ENCODE measurements at places on chromosomes 13 and 19. TPM values are rescaled to one million over a fixed set of nuclear protein-coding genes. Genes with fewer than 3 reads are reported as not detected.

GRCh38 chr13:106752584-106753170 is 184.7 kb upstream of the ARGLU1 start:
- no peak for DNase-seq

GRCh38 chr19:34260771-34261173 is 6.4 kb downstream of the GARRE1 start:
- no peak for DNase-seq

- no peak for DNase-seq
Measured at GRCh38 chr13:104288496-104288895, 1222.3 kb upstream of the SLC10A2 start.

DNA sequence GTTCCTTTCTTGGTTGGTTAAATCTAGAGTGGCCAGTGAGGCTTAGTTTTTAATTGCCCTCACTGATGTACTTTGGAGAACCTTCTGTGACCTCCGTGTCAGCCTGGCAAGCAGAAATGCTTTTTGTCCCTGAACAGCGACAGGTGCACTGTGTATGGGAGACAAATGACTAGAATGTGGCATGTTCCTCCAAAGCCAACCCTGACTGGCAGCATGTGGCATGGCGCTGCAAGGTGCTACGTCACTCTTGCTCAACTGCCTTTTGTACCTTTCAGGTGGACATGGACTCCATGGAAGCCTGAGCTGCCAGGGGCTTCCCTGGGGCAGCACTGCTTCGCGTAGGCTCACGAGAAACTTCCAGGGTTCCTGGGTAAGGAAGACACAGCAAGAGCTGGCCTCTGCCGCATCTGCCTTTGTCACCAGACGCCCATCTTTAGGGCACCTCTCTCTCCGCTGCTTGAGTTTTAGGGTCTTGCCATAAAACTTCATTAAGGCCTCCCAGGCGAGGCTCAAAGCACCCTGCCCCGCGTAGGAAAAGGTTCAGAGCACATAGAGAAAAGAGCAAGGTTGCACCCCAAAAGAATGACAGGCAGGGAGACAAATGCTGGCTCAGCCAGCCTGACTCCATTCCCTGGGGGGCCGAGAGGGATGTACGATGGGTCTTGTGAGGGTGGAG is 167.1 kb upstream of the SOX1 start:
- DNase-seq = no peak

DNA sequence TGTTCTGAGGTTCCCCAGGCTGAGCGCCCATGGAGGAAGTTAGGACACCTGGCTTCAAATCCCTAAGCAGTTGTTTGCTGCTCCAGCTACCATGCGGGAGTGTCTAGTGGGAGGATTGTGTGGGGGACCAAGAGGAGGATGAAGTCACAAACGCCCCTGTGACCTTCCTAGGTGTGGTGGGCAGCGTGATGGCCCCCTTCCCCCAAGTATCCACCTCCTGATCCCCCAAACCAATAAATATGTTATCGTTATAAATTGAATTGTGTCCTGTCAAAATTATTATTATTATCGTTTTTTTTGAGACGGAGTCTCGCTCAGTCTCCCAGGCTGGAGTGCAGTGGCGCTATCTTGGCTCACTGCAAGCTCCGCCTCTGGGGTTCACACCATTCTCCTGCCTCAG is at the start of gene SLC25A41:
Gene SLC25A41 (minus strand): TSS at position 101 of the 400 bp plus-strand sequence. CDS start 70 bp downstream, at position 31.
- DNase-seq = no peak

DNA sequence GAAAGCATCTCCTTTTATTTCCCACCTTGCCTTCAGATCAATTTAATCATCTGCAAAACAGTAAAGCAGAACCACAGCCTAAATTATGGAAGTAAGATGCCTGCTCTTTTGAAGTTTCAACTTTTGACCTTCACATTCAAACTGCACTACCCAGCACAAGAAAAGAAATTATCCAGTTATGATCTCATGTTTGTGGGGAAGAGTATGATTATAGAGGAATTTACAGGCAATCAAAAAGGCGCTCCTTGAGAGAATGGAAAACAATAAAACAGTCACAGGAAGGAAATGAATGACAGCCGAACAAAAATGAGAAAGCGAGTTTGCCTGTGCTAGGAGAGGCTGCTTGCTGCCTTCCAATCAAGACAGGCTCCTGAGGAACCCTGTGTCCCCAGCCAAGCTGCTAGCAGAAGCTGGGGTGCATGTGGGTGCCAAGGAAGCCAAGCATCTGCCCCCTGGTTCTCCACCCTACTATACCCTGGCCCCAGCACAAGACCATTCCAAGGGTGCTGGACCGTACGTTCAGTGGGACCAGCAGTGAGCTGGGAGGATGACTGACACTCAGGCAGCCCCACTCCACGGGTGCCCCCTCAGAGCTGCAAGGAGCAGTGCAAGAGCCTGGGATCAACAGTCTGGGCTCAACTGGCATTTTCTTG is 47.8 kb downstream of the PEPD start:
- DNase-seq = no peak

DNA sequence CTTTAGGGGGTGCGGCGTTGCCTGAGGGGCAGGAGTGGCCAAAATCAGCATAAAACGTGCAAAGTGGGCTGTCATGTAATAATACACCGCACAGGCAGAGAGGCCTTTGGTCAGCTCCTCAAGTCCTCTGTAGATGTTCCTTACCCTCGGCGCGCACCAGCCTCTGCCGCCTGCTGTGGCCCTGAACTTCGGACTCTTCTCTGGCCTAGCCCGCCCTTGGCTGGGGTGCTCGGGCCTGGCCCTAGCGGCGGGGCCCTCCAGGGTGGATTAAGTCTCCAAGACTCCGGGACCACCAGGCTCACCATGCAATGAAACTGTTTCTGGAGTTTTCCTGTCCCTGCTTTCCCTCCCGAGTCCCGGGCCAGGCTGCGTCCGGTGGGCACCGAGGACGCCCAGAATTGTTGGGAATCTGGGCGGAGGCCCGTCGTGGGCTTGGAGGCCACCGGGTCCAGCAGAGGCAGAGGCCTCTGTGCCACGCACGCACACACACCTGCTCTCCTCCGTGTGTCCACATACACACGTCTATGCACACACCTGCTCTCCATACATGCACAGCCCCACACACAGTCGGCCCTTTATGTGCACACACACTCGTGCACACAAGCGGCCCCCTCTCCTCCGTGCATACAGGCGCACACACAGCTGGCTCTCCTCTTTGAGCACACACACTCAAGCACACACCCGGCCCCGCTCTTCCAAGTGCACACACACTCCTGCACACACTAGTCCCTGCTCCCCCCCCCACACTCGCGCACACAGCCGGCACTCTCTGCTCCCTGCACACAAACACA is 1.5 kb upstream of the TFDP1 start:
- DNase-seq = no peak

DNA sequence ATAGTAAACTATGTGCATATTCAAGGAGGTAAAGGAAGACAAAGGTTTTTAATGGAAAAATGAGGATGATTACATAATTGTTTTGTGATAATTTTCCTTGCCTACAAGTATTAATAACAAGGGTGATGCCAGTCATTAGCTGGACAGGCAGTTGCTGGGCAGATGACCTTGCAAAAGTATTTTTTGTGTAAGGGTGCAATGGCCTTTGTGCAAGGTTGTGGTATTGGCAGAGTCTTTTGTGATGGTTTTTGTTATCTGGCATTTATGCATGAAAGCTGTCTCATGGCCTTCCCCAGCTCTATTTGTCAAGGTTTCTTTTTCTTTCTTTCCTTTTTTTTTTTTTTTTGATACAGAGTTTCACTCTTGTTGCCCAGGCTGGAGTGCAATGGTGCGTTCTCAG is 4.3 kb upstream of the COMMD6 start:
- no peak for DNase-seq

DNA sequence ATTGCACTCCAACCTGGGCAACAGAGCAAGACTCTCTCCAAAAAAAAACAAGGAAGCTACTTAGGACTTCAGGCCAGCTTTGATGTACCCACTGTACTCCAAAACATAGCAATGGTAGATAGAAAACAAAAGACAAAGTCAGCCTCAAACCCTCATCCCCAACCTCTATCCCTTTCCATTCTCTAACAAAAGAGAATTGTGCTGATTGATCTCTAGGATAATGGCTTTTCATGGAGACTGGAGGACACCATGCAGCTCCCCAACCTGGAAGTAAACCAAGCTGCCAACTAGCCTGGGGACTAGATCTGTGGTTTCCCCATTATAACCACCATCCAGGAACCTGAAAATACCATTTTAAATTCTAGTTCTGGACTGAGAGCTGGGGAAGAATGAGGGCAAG is 4.3 kb upstream of the ZDHHC20 start:
- no peak for DNase-seq

DNA sequence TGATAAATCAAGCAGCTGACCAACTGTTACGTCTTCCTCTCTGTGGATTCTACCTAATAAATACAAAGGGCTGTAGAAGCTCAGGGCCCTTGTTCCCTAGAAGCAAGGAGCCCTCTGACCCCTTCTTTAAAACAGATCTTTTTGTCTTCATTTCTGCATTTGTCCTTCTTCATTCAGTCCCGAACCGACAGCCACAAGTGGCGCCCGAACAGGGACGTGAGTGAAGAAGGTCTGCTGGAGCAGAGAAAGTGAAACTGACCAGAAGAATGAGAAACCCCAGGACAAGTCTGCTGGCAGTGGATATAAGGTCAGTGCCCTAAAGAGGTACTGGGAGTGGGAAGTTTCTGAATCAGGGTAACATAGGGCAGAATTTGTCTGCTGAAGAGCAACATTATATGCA is 13.1 kb downstream of the ZNF773 start:
- DNase-seq = no peak

DNA sequence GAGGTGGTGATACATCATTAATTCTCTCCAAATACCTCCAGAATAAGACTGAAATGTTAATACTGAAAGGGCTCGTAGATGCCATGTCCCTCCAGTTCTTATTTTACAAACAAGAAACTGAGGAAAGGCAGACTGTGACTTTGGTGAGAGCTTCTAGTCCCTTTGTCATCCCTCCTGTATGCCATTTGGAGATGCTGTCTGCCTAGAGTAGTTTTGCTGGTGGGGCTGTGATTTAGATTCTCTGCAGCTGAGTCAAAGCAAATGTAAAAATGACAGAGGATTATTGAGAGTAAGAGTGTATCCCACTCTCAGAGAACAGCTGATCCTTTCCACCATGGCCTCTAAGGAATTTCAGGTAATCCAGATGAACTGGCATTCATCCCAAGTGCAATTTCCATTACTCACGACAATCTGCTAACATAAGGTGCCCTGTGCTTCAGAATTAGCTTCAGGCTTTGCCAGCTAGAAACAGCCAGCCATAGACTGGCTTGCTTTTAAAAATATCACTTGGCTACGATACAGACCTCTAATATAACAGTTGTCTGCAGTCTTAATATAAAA is 16.8 kb downstream of the PABPC3 start:
- DNase-seq = no peak

DNA sequence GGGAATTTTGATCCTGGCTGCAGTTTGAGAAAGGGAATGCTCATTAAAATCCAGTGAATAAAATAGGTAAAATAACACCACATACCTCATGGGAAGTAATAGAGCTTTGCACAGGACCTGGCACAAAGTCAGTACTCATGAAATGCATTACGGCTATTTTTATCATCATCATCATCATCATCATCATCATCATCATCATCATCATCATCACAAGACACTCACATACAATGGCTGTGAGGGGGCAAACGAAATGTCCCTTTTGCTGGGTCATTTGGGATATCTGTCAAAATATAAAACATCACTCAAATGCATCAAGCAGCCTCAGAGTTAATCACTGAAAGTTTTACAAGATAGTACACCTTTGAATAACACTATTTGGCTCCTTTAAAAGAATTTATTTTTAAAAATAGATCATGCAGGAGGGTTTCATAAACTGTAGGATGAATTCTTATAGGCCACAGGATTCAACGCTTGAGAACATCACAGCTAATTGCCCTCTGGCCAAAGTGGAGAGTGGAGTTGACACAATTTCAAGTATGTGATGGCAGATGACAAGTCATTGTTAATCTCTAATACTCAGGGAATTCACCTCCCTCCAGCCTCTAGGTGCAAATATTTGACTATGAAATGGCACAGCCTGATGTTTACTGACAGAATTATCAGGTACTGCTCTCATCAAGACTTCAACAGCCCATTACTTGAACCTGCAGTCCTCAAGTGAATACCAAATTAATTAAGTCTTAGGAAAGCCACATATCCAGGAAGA is 14.2 kb upstream of the ZNF599 start:
- no peak for DNase-seq

DNA sequence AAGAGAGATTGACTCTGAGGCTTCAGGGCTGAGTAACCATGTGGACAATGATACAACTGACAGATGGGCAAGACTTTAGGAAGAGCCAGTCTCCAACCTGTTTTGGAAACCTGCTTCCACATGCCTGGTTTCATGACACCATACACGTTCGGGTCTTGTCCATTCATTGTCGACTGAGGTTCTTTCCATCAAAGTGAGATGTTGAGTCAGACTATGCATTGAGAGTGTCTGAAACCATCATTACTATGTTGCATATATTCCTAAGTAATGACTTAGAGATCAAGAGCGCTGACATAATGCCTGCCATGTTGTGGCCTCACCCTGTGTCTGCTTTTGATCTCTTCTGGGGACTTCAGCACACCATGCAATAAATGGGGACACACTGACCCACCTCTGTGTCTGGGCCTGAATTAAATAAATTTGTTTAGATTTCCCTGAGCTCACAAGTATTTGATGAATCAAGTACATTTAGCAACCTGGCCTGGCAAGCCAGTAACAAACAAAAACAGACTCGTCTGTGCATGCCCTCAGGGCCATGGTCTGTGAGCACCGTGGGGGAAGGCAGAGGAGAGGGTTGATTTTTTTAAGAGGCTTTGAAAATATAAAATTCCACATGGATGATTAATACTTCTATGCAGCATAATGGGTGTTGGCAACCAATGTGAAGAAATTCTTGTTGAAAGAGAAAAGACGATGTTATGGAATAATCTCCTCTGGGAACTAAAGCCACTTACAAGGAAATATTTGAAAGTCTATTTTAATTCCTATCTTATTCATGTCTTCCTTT is 49.9 kb upstream of the UBAC2 start:
- DNase-seq = no peak

DNA sequence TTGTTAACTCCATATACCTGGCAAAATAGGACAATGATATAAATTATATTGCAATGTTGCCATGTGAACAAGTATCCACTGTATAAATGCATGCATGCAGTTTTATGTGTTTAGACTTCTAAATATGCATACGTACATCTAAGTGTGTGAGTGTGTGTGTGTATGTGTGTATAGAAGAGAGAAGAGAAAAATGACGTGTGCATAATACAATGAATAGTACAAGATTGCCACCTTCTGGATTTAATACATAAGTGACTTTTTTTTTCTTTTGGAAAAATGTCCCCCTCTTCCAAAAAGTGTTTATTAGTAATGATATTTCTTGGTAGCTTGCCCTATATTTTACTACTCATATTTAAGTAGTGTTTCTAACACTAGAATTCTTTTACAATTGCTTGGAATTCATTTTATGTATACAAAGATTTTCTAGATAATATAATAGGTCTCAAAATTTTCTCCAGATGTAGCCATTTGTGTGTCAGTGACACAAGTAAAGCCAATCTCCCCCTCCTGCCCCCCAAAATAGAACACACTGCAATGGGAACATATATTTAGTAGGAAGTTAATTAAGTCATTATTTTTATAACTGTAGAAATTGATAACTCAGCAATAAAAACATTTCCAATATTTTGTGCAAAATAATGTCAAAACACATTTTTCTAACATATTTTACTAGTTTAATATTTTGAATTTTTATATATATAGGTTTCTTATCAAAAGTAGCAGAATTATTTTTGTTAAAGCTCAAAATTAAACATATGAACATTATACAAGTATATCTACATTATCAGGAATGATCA is 783.3 kb upstream of the ATXN8OS start:
- no peak for DNase-seq

Gene IZUMO4
- 5.7 TPM for total RNA-seq

Gene RYR1
- 0.33 TPM for total RNA-seq

Gene HSPH1
- 128 TPM for total RNA-seq

Gene NPHS1
- not detected for total RNA-seq

Gene CACNA1A
- 0.86 TPM for total RNA-seq

Gene CNFN
- not detected for total RNA-seq

Gene SULT2A1
- total RNA-seq = not detected
